ENCODE measurements at places on chromosomes 4 and X.

- DNase-seq, result no peak
Observed at GRCh38 chrX:53133400-53133799, 39.5 kb downstream of the KANTR start.

GRCh38 chr4:8019396-8020365 is 80.0 kb upstream of the AFAP1 start:
- DNase-seq, result no peak

GRCh38 chrX:137847376-137847775 is 281.4 kb downstream of the ZIC3 start:
- DNase-seq, result no peak

- DNase-seq, result no peak
Observed at GRCh38 chr4:156763511-156763910, 208.1 kb downstream of the PDGFC start.

DNA sequence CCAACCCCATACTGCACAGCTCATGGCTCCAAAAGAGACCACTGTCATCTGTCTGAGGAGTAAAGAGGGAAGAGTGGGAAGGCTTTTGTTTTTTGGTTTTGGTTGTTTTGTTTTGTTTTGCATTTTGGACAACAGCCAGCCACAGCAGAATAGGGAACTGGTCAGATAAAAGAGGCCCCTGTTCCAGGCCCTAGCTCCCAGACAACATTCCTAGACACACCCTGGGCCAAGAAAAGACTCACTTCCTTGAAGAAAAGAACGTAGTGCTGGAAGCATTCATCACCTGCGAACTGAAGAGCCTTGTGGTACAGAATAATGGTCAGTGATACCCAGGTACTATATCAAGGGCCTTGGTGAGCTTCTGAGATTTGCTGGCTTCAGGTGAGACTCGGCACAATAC is 619.4 kb upstream of the SPANXN1 start:
- DNase-seq, result no peak

- DNase-seq, result no peak
Observed at GRCh38 chr4:176319151-176319703, 539 bp upstream of the SPCS3 start.

- DNase-seq, result peak; percentile 52
Observed at GRCh38 chr4:4334798-4335520, 44.9 kb downstream of the ZBTB49 start.

GRCh38 chr4:119832776-119833175 is 204.2 kb upstream of the PDE5A start:
- no peak for DNase-seq

DNA sequence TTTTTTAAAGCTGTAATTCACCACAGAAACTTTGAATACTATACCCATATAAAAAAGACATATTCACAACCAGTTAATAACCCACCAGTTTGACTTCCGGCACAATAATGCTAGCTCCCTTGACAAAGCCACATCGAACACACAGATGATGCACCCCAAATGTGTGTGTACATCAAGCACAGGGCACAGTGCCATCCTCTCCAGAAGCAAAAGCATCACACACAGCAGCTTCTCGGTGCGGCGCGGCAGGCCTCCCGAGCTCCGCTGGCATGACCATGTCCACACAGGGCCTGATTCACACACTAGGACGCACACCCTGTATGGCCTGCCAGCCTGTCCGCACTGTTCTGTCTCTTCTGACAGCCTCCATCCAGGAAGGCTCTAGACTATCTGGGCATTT is 88.0 kb downstream of the LEF1 start:
- no peak for DNase-seq

- no peak for DNase-seq
Observed at GRCh38 chrX:101287402-101287801, 3.7 kb downstream of the TAF7L start.

DNA sequence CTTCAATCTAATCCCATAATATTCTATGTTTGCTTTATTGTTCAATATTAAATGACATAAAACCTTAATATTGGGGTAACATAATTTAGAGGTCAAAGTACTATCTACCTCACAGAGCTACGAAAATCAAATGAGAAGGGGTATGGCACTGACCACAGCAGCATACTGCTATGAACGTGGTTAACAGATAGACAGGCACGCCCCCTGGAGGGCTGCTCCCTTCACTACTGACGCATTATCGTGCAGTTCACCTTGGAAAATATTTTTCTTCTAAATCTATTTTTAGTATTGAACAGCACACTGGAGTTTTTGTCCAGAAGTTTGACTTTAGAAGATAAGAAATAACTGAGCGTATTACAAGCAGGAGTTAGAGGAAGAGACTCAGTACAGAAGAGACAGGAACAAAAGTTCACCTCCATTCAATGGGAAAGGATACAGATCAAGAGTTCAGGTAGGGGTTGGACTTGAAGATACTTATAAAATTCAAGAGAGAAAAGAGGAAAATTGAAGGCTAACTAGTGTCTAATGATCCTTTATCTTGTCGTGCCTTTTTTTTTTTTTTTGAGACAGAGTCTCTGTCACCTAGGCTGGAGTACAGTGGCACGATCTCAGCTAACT is 22.7 kb downstream of the MAP9 start:
- DNase-seq, result peak; percentile 3

DNA sequence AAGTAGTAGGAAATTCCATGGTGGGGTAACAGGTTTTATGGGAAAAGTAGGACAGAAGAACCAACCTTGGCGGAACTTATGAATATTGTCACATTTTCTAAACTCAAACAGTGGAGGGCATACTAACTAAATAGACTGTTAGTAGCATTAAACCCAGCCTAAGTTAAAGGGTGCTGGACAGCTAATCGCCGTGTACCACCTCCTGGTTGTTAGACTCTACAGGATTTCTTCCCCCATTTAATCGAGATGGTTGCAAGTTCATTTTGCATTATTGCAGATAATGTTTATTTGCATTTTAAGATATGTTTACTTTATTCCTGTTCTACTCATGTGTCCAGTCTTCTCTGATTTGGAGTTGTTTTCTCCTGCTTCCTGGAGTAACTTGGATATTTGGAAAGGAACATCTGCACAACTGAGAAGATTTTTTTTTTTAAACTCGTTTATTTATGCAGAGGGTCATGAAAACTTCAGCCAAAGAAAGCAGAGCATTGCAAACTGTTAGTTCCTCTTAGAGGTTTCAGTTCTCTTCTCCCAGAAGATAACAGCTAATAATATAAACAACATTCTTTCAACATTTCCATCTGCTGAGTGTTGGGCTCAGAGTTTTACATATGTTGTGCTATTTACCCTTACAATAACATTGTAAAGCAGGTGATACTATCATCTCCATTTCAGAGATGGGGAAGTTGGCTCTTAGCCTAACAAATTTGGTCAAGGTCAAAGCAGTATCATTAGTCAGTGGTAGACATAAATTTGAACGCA is 51.5 kb upstream of the TBC1D9 start:
- DNase-seq, result no peak

DNA sequence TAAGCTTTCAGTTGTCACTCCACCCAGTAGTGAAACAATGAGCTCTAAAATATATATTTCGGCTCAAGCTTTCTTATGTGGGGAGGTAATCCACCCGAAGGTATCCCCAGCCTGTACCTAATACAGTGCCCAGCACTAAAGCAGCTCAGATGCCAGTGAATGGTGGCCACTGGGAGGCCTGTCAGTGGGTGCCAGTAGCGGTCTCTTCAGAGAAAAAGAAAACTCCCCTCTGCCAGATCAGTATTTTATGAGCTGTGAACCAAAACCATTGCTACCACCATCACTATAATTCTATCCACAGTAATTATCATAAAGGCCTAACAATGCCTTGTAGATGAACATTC is 835 bp upstream of the NFKB1 start:
- DNase-seq, result no peak

GRCh38 chr4:7199771-7200441 is 7.6 kb downstream of the SORCS2 start:
- DNase-seq, result no peak

GRCh38 chr4:160117686-160118085 is 1014.8 kb downstream of the RAPGEF2 start:
- DNase-seq, result no peak

DNA sequence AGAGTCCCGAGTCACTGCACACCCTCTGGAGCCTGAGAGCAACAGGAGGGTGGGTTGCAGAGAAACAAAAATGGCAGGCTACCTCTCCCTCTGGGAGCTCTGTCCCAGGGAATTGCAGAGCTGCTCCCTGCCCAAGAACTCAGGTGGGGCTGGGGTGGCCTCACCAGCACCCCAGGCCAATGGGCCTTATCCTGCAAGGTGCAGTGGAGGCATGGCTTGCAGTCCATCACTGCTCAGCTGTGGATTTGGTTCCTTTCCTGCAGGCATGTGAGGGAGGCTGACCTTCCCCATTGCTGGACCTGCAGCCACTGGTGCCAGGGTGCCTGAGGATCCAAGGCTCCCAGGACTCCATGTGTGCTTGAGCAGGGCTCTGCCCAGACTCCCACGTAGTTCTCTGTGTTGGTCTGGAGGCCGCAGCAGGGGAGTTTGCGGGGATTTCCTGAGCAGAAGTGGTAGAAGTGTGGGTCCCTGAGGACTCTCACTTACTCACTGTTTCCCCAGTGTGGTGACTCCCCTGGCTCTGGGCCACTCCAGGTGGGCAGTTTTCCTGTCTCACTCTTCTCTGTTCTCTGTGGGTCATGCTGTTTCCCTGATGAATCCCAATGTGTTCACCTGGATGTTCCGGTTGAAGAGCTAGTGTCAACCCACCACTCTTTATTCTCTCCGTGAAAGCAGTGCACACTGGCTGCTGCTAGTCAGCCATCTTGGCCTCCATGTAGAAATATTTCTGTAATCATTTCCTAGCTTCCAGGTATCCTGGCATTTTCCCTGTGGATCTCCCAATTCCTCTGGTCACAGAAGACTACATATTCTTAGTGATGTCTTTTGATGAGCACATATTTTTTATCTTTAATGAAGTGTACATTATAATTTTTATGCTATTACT is 82.3 kb downstream of the ARHGAP24 start:
- no peak for DNase-seq

DNA sequence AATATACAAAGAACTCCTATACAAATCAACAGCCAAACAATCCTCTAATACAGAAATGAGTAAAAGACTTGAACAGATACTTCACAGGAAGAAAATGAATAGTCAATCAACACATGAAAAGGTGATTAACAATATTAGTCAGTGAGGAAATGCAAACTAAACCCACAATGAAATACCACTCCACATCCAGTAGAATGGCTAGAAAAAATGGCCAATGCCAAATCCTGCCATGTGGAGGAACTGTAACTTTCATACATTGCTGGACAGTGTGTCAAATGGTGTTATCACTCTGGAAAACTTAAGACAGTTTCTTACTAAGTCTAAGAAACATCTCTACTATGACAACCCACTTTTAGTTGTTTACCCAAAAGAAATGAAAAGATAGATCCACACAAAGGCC is 59.5 kb downstream of the NSG1 start:
- DNase-seq, result no peak

DNA sequence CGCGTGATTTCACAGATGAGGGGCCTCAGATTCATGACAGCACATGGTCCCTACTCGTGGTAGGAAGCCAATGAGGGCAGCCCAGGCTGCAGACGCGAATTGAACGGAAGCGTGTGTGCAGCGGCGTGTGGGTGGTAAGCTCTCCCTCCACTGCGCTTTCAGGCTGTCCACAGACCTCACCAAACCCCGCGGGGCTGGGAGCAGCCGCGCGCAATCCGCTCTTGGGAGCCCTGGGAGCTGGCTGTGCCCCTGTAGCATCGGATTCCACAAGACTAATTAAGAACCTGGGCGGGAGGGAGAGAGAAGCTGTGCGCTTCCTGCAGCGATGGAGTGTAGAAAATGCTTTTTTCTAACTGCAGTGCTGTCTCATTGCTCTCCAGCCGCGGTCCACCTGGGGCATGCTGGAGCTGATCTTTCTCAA is 134.9 kb downstream of the STOX2 start:
- DNase-seq, result no peak

GRCh38 chrX:103513067-103513466 is 6.2 kb downstream of the RAB40A start:
- DNase-seq, result no peak

- no peak for DNase-seq
Observed at GRCh38 chr4:184740980-184741391, 7.1 kb upstream of the CENPU start.

GRCh38 chr4:148442832-148443511 is 758 bp upstream of the NR3C2 start:
- DNase-seq, result no peak

DNA sequence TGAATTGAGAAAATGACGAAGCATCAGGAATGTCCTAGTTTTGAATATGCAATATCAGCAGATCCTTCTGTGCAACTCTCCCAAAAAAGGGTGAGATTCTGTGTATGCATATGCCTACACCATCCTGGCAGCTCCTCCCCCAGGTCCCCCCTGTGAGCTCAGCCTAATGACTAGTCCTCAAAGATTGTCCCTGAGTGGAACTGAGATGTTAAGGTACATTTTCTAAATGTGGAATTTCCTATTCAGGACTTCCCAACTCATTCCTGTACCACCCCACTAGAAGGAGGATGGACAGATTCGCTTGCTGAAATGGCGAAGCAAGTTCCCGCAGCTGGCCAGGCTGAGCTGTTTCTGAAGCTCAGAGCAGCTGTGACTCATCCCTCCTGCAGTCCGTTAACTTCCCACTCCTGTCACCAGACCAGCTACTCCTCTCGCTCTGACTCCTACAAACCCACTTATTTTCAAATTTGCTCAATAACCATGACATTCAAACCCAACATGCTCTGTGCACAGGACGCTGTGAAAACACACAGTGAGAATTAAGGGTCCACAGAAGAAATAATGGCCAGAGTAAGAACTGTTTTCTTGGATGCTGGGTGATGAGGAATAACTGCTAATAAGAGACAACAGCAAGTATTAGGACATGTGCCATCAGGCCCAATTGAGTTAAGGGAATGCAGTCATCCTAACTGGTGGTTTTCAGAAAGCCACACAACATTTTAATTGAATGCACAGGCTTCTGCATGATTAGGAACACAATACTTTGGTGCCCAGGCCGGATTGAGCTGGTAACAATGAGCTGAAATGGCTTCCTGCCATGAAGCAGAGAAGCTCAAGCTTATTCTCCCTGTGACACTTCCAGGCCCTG is 40.0 kb upstream of the IRF2 start:
- no peak for DNase-seq

DNA sequence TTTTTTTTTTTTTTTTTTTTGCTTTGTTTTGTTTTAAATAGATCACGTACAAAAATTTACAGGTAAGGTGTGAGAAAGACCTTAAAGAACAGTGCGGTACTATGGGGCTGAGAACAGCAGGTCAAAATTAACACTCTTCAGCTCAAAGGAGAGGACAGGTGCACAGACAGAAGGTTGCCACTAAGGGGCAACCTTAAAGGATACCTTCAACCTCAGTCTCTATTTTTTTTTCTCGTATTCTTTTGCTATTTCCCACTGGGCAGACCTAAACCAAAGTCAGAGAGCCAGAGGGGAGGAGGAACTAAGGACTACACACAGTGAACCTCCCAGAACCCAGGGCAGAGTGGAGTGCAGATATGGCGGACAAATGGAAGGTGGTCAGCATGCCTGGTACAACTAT is 1984.3 kb upstream of the IGFBP7 start:
- DNase-seq, result no peak
